Neural progenitor cell (in vitro differentiated cells): ENCODE measurements at places on chromosomes 12 and 14. TPM values are rescaled to one million over a fixed set of nuclear protein-coding genes. Genes with fewer than 3 reads are reported as not detected.

- H3K36me3 ChIP-seq: no peaks in the 10 kb centered on the region
- no peaks in the 10 kb centered on the region for H3K27me3 ChIP-seq
- DNase-seq: no peak
- H3K4me1 ChIP-seq: no peaks in the 10 kb centered on the region
- no peak overlapping the region for H3K4me3 ChIP-seq
Observed at GRCh38 chr14:92988786-92989755, 66.1 kb downstream of the CHGA start.

DNA sequence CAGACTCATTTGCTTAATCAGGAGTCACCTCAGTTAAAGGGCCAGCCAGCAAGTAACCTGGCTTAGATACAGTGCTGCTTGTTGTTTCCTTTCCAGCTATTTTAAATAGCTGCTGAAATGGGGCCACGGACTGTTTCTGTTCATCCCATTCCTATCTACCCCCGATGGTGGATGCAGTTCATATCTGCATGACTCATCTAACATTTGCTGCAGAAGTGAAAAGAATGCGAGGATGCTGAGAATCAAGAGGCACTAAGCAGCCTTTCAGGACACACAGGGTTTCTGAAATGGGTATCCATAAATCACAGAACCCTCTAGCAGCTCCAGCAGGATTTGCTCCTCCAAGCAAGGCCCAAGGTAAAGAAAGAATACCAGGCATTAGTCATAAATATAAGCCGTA lies 60.2 kb upstream of the RTRAF start:
- H3K36me3 ChIP-seq: no peaks in the 10 kb centered on the region
- no peak overlapping the region for H3K27ac ChIP-seq
- H3K4me1 ChIP-seq: no peaks in the 10 kb centered on the region
- H3K4me3 ChIP-seq: no peak overlapping the region
- no peak for DNase-seq
- H3K27me3 ChIP-seq: no peaks in the 10 kb centered on the region

DNA sequence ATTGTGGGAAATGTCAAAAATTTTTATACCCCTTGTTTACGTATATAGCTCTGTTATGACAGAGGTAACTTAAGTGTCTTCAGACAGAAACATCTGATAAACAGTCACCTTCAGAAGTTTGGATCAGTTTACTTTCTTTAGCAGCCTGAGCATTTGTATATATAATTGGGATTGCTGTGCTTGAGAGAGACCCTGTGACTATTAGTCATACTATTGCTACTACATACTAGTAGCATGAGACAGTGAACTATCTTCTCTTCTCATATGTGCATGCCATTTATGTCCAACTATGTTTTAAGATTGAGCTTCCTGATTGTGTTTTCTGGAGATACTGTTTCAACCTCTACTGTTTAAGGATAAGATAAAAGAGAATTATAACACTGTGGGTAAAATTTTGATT lies 101.5 kb downstream of the PDE6H start:
- no peaks in the 10 kb centered on the region for H3K4me1 ChIP-seq
- no peak overlapping the region for H3K27ac ChIP-seq
- H3K27me3 ChIP-seq: no peaks in the 10 kb centered on the region

DNA sequence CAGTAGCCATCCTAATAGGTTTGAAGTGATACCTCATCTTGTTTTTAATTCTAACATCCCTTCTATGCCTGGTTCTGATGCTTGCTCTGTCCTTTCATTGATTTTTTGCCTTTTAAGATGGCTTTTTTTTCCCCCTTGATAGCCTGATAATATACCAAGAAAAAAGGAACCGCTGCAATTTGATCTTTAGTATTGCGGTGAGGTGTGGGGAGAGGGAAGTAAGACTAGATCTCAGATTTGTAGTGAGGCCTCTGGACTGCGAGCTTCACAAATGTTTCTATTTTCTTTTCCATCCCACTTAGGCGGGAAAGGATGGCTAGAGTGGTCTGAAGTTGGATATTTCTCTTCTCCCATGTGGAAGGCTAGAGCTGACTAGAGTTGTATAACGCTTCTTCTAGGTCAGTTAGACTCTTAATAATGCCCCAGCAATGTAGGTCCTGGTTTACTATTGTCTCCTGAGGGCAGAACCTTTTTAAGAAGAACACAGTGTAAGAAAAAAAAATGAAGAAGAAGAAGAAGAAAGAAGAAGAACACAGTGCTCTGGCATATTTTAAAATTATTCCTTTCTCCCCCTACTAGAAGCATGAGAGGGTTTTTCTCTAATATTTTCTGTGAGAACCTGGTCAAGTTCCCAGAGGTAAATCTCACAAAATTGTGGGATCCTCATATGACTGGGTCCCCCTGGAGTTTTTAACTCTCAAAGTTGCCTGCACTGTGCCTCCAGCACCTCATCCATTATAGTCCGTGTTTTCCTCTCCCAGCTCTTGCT lies 11.9 kb upstream of the KLRB1 start:
- no peak overlapping the region for H3K4me3 ChIP-seq
- H3K27me3 ChIP-seq: no peaks in the 10 kb centered on the region

GRCh38 chr12:113261847-113262470 lies 40.7 kb downstream of the TPCN1 start:
- no peaks in the 10 kb centered on the region for H3K27me3 ChIP-seq
- no peak overlapping the region for H3K4me3 ChIP-seq
- no peaks in the 10 kb centered on the region for H3K4me1 ChIP-seq
- H3K27ac ChIP-seq: no peak overlapping the region

- no peak overlapping the region for H3K4me3 ChIP-seq
- no peaks in the 10 kb centered on the region for H3K27me3 ChIP-seq
- no peaks in the 10 kb centered on the region for H3K4me1 ChIP-seq
- peaks cover 23% of the 10 kb centered on the region for H3K36me3 ChIP-seq
- no peak overlapping the region for H3K27ac ChIP-seq
Observed at GRCh38 chr12:79567175-79567563, 123.6 kb downstream of the PAWR start.

GRCh38 chr14:73785336-73785833 lies 66.2 kb upstream of the PTGR2 start:
- peak overlapping the region; percentile 61 for H3K4me3 ChIP-seq
- no peak overlapping the region for H3K27ac ChIP-seq
- peak; percentile 92 for DNase-seq
- peaks cover 43% of the 10 kb centered on the region for H3K4me1 ChIP-seq
- no peaks in the 10 kb centered on the region for H3K36me3 ChIP-seq

DNA sequence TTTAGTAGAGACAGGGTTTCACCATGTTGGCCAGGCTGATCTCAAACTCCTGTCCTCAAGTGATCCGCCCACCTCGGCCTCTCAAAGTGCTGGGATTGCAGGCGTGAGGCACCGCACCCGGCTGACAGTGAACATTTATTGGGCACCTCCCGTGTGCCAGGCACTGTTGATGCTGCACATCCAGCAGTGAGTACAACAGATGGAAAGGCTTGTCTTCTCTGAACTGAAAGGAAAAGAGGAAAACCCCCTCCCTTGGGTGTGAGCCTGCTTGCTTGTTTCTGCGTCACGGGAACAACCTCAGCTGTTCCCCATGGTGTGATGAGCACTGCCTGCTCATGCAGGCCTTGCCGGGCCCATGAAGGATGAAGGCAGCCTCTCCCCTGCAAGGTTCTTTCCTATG lies 39.5 kb downstream of the DGLUCY start:
- H3K27ac ChIP-seq: no peak overlapping the region
- H3K36me3 ChIP-seq: no peaks in the 10 kb centered on the region
- no peak overlapping the region for H3K4me3 ChIP-seq
- H3K4me1 ChIP-seq: no peaks in the 10 kb centered on the region
- DNase-seq: no peak

- no peaks in the 10 kb centered on the region for H3K27me3 ChIP-seq
- H3K27ac ChIP-seq: no peak overlapping the region
- H3K4me3 ChIP-seq: no peak overlapping the region
Observed at GRCh38 chr12:66032739-66033138, 97.8 kb downstream of the LLPH start.

DNA sequence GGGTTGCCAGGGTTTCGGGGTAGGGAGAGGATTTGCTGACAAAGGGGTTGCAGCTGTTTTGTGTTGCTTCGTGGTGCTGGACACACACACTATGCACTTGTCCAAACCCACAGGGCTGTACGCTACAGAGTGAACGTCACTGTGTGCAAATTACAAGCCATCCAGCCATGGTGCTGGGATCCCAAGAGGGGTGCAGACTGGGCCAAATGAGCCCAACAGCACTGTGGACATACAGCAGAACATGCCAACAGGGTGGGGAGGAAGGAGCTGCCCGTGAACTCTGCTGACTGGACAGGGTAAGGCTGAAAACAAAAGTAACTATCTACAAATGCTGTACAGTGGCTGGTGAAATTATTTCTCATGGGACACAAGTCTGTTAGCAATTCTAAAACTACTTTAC lies 25.2 kb downstream of the POLE start:
- H3K27me3 ChIP-seq: no peaks in the 10 kb centered on the region
- H3K4me3 ChIP-seq: no peak overlapping the region
- no peak overlapping the region for H3K27ac ChIP-seq
- H3K4me1 ChIP-seq: no peaks in the 10 kb centered on the region
- DNase-seq: no peak
- no peaks in the 10 kb centered on the region for H3K36me3 ChIP-seq

DNA sequence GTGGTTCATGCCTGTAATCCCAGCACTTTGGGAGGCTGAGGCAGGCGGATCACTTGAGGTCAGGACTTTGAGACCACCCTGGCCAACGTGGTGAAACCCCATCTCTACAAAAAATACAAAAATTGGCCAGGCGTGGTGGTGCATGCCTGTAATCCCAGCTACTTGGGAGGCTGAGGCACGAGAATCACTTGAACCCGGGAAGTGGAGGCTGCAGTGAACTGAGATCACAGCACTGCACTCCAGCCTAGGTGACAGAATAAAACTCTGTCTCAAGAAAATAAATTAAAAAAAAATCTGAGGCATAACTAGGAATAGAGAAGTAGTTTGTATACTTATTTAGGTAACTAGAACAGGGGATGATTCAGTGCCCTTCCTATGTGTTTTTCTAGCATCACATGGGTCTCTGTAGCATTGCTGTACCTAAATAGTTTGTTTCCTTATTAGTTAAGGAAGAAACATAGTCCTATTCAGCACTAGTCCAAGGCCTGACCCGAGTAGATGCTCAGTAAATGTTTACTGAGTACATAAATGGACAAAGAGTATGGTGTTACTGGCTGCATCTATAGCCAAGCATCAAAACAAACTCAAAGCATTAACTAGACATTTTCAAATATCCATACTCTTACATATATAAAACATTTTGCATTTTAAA lies 21.7 kb downstream of the TAOK3 start:
- DNase-seq: no peak
- no peaks in the 10 kb centered on the region for H3K4me1 ChIP-seq
- no peaks in the 10 kb centered on the region for H3K36me3 ChIP-seq

DNA sequence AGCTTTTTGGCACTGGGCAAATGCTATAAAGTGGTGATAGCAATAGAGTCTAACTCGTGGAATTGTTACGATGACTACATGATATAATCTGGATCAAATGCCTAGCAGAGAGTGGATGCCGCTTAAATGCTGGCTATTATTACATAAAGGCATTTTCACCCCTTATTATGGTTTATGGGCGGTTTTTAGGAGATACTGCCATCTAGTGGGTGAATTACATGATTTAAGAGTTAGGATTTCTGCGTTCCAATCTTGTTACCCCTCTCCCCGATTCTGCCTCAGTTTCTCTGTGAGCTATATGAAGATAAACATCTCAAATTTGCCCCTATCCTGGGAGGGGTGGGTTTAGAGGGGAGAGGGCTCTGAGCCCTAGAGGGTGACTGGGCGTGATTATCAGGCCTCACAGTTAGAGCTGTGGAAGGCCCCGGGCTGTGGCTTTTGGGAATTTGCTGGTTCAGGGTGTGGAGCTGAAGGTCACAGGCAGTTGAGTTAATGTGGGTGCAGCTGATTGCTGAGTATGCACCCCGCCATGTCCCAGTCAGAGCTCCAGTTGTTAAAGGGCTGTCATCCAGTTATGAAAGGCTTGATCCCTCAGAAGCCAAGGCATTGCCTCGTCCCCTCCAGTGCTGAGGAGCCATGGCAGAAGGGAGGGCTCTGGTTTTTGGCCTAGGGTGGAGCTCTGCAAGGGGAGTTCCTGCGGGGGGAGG lies 14.4 kb downstream of the CLSTN3 start:
- peak; percentile 43 for DNase-seq
- H3K27me3 ChIP-seq: no peaks in the 10 kb centered on the region
- no peaks in the 10 kb centered on the region for H3K36me3 ChIP-seq

- H3K4me1 ChIP-seq: peaks cover 5% of the 10 kb centered on the region
- H3K27ac ChIP-seq: no peak overlapping the region
- no peak for DNase-seq
- peaks cover 7% of the 10 kb centered on the region for H3K36me3 ChIP-seq
Observed at GRCh38 chr12:24770821-24771220, 178.1 kb downstream of the BCAT1 start.

DNA sequence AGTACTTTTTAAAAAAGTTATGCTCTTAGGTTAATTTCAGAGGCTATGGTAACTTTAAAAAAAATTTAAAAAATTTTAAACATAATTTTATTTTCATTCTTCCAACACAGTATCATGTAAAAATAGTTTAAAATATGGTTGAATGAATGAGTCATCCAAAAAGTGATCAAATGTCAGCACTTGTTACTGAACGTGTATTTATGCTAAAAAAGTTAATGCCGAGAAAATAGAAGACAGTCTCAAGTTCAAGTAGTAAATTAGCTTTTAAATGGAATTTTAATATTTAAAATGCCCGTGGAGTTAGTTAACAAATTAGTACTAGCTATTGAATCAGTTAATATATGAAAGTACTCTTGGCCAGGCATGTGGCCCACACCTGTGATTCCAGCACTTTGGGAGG lies 4.8 kb downstream of the AEBP2 start:
- H3K36me3 ChIP-seq: peaks cover 6% of the 10 kb centered on the region
- no peak for DNase-seq
- H3K4me3 ChIP-seq: no peak overlapping the region
- no peaks in the 10 kb centered on the region for H3K27me3 ChIP-seq
- peaks cover 20% of the 10 kb centered on the region for H3K4me1 ChIP-seq

DNA sequence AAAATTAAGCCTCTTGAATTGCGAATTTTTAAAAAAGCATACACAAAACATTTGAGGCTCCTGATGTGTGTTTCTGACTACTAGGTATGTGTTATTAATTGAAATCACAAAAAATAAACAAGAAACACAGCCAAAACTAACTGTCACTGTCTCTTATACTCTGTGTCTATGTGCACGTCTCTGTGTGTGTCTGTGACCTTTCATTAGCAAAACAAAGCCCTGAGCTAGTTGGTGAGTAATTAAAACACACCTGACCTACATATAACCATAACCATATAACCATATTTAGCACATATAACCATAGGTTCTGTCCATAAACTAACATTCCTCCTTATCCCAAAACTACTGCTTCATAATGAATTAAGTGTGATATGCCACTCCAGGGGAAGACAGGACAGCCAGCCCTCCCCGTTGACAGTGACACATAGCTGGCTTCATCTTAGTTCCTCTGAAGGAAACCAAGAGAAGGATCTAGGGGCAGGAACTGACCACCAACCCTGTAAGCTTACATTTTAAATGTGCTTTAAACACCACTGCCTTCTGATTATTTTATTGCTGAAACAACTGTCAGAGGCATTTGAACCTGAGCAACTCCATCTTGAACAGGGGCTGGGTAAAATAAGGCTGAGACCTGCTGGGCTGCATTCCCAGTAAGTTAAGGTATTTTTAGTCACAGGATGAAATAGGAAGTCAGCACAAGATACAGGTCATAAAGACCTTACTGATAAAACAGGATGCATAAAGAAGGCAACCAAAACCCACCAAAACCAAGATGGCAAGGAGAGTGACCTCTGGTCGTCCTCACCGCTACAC lies 106.7 kb downstream of the PPP2R5E start:
- peak overlapping the region; percentile 24 for H3K27ac ChIP-seq
- H3K36me3 ChIP-seq: no peaks in the 10 kb centered on the region
- DNase-seq: no peak
- no peaks in the 10 kb centered on the region for H3K27me3 ChIP-seq
- peaks cover 24% of the 10 kb centered on the region for H3K4me1 ChIP-seq
- no peak overlapping the region for H3K4me3 ChIP-seq

MFAP5 gene
- total RNA-seq: 0.25 TPM in 1 of 2 replicates, not detected in the other

VASH1 gene
- 10.3 and 20.1 TPM in 2 replicates for total RNA-seq

GLI1 gene
- 0.12 and 0.71 TPM in 2 replicates for total RNA-seq

ADAM20 gene
- total RNA-seq: 1.2 and 2.0 TPM in 2 replicates

BHLHE41 gene
- 0.12 TPM in 1 of 2 replicates, not detected in the other for total RNA-seq

RD3L gene
- total RNA-seq: not detected in 2 replicates

STYX gene
- 33.6 and 55.7 TPM in 2 replicates for total RNA-seq

OAS2 gene
- 0.12 TPM in 1 of 2 replicates, not detected in the other for total RNA-seq
